ENCODE measurements at places on chromosomes 11 and 22.

DNA sequence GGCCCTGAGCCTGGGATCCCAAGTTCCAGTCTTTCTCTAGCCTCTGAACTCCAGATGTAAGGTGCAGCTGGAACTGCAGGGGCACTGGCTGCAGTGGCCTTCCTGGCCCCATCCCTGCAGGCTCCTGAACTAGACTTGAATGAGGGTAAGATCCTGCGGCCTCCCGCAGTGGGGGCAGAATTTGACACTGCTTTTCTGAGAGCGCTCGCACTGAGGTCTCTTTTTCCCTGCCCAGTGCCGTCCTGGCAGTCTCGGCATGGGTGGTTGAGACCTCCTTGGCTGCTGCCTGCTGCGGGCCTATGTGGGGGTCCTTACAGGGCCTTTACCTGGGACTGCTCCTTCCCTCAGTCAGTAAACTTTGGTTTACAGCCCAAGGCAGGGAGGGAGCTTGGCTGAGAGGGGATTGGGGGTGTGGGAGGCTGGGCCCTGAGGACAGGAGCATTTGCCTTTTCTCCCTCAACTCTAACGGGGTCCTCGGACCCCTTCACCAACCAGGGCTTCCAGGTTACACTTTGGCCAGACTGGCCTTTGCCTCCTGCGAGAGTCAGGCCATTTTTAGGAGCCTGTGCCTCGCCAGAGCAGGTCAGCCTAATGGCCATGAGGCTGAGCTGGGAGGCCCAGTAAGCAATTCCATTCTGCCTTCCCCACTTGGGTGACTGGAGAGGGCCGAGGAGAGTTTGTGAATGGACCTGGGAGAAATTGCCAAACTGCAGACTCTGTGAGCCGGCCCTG lies 35.4 kb downstream of the FAM83F start:
- DNase-seq: no peak

DNA sequence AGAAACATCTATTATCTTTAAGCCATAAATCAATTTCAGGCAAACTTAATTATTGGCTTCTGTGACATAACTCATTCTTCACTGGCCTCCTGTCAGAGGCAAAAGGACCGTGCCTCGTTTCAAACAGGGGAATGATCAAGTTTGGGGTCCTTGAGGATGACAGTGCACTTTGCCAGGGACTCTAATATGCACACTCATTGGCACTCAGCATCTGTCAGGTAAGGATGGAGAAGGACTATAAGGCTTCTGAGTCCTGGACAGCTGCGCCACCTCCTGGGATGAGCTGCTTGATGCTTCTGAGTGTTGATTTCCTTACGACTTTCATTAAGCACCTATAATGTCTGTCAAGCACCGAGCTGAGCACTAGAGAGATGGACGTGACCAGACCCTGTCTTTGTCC lies 20.2 kb downstream of the BPIFC start:
- no peak for DNase-seq

- no peak for DNase-seq
Observed at GRCh38 chr22:38397189-38398085, 57.6 kb downstream of the KCNJ4 start.

- no peak for DNase-seq
Observed at GRCh38 chr11:123356539-123356938, 73.5 kb upstream of the GRAMD1B start.

GRCh38 chr22:32644252-32645100 lies 157.0 kb upstream of the TIMP3 start:
- DNase-seq: peak; percentile 3

GRCh38 chr11:36411202-36411640 lies 98.9 kb downstream of the TRAF6 start:
- no peak for DNase-seq

DNA sequence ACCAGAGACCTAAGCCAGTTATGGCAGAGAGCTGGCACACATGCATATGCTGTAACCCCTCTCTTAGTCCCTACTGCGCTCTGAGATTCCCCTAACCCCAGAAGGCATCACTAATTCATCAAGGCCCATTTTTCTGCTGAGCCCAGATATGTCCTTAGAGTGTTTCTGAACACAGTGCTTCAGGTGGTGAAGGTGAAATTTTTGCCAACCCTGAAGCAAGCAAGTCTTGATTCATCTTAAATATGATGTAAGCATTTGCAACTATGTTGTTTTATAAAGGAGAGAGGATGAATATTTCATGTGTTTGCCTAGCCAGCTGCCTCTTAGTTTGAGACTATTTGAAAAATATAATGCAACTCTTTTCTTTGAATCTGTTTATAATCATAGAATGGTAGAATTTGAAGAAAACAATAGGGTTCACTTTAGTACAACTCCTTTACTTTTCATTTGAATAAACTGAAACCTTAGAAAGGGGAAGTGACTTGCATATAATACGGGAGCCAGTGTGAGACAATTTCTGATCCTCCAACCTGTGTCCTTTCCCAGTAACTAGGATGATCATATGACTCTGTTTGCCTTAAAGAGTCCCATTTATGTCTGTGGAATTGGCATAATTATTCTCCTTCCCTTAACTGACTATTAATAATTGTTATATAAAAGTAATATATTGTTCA lies 194.3 kb upstream of the MTNR1B start:
- DNase-seq: no peak

Data from stimulated activated naive CD4-positive, alpha-beta T cell treated with Interleukin-2 at 50 U/mL for 16 hours (primary cell).